ENCODE measurements at places on chromosomes 2 and 18.

DNA sequence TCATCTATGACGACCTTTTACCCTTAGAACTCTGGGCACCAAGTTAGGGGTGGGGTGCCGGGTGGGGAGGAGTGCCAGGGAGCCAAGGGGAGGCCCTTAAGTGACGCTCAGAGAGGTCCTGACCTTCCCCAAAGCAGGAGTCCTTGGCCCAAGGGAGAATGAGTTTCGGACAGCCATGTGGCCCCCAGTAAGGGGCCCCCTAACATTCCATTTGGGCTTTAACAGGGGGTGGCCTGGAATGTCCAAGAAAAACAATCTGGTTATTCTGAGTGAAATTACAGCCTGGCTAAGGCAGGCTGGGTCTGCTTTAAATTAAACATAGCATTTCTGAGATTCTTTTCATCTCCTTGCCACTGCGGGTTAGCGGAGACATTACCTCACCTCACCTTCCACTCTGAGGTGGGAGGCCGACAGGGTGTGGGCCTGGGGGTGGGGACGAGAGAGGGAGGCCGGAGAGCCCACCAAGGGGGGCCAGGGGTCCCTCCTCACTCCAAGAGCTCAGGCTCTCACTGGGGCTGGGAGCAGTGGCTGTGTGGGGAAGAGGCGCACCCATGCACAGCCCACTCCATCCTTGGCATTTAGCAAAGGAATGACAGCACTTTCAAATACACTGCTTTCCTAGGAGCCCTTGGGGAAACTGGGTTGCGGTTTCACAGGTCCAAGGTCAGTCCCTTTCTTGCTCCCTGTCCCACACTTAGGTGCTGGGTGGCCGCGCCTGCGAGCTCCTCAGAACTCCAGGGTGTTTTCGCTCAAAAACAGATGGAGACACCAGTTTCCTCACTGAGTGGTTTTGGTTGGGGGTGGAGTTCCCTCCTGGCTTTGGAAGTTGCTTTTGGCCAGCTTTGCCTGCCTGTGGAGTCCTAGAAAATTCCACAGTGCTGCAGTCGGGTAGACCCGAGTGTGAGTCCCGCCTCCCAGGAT is 107.4 kb downstream of the POLR1A start:
- no peak for DNase-seq

GRCh38 chr2:44392338-44392943 is 30.7 kb downstream of the CAMKMT start:
- DNase-seq = peak; percentile 25

DNA sequence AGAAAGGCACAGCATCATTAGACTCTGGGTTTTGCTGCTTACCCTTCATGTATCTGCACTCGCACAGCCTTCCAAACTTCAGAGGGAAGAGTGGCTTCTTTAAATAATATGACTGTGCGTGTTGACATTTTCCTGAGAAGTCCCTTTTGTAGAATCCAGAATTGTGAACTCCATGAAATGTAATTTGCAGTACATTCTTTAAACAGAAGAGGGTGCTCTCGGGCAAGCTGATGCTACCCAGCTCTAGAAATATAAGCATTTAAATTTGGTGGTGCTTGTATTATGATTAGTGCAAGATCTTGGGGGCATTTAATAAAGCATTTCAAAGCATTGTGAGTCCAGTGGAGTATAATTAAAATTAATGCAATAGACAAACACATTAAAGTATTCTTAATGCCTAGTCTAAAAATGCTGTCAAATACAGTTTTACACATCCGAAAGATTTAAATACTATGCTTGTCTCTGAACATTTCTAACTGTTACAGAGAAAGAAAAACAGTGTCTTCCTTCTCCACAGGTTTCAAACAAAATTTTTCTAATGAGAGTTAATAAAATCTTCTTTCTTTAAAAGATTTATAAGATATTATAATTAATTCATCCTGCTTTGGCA is 17.3 kb upstream of the GTF2A1L start:
- DNase-seq = peak; percentile 16

GRCh38 chr18:9681217-9681616 is 26.9 kb upstream of the RAB31 start:
- DNase-seq = no peak

Data from NCI-H2029 (cell line).